ENCODE measurements at places on chromosomes 5 and 9.

- no peak for DNase-seq
Measured at GRCh38 chr9:130364619-130365322, 80.0 kb upstream of the ASS1 start.

DNA sequence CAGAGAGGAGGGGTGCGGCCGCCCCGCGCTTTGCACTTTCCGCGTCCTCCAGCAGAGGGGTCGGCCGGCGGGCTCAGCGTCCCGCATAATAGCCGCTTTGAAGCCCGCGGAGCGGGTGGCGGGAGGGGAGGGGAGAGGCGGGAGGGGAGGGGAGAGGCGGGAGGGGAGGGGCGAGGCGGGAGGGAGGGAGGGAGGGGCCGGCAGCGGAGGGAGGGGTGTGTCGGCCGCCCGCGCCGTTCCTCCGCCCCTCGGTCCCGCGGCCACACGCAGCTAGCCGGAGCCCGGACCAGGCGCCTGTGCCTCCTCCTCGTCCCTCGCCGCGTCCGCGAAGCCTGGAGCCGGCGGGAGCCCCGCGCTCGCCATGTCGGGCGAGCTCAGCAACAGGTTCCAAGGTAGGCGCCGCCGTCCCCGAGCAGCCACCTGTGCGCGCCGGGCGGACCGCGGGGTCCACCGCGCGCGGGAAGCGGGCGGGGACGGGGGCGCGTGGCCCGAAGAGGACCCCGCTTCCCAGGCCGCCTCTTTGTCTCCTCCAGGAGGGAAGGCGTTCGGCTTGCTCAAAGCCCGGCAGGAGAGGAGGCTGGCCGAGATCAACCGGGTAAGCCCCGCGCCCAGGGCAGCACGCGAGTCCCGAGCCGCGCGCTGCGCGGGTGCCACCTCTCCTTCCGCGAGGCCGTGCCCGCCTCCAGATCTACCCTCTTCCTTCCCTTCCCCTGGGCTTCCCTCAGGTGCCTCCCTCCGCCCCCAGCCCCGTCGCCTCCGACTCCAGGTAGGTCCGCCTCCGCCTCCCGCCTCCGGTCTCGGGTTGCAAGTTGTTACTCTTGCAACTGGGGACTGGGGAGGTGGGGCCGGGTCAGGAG, at the start of gene AIF1L:
Gene AIF1L (plus strand): TSS at position 263 of the 857 bp plus-strand sequence. CDS start 99 bp downstream, at position 362.
- no peak for DNase-seq

DNA sequence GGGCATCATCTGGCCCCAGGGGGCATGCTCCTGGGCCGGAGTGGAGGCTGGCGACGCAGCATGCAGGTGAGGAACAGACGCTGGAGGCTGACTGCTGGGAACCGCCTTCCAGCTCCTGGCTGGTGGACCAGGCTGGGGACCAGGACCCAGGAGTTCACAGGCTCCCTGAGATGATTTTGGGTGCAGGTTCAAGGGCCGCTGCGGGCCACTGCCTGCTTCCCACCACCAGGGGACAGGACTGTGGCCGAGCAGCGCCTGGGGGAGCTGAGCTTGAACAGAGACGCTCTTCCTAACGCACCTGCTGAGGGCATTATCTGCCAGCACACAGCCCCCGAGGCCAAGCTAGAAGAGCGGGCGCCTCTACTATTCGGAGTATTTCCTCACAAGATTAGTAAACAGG, 132.1 kb upstream of the RAPGEF1 start:
- no peak for DNase-seq

DNA sequence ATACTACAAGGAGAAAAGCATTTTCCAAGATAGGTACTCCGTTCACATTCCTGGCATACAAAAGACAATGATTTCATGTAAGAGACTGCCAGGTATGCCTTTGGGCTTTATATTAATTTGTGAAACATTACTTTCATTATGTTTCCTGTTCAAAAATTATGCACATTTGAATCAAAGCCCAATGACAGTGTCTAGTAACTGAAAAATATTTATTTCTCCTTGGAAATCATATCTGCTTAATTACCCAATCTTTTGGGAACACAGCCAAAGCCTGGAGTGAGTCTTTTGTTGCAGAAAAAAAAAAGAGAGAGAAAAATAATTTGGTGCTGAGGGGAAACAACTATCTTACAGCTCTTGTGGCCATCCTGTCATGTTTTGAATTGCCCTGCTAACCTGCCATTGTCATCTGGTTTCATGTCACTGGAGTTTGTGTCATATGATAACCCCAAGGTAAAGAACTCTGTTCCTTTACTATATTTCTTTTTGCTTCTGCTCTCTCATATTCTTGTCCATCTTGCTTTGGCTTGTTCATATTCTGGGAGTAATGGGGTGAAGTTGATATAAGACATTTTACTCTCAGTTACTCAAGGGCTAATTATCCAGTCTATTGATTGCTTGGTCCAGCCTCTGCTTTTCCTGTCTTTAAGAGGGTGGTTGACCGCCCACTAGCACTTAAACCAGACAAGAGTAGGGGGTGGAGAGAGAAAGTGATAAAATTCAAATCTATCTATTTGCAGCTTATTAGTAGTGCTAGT, 238.3 kb upstream of the NUDT12 start:
- no peak for DNase-seq

DNA sequence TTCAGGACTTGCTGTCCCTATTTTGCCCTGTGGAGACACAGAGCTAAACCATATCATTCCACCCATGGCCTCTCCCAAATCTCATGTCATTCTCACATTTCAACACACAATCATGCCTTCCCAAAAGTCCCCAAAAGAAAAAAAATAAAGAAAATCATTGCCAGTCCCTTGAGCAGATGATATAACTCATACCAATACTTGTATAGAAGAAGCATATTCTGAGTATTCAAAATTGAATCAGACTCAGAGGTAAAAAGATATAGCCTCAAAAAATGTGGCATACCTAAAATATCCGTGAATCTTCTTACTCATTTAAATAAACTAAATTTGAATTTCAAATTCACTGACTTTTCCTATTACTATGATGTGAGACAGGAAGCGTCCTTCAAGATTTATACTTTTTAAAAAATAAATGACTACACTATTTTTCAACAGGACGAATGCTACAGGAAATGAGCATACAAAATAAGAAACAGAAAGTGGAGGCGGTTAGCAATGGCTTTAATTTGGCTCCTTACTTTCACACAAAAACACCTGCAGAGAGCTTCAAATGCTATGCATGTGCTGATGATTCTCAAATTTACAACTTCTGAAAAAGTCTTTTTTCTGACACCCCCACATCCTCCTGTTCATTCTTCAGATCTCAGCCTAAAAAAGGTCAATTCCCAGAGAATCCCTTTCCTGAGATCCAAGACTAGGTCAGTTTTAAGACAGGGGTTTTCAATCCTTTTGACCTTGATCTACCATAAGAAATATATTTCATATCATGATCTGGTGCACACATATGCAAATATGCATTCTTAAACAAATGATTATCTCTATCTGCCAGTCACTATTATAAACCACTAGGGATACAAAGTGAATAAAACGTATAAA, 39.6 kb upstream of the DMXL1 start:
- no peak for DNase-seq

DNA sequence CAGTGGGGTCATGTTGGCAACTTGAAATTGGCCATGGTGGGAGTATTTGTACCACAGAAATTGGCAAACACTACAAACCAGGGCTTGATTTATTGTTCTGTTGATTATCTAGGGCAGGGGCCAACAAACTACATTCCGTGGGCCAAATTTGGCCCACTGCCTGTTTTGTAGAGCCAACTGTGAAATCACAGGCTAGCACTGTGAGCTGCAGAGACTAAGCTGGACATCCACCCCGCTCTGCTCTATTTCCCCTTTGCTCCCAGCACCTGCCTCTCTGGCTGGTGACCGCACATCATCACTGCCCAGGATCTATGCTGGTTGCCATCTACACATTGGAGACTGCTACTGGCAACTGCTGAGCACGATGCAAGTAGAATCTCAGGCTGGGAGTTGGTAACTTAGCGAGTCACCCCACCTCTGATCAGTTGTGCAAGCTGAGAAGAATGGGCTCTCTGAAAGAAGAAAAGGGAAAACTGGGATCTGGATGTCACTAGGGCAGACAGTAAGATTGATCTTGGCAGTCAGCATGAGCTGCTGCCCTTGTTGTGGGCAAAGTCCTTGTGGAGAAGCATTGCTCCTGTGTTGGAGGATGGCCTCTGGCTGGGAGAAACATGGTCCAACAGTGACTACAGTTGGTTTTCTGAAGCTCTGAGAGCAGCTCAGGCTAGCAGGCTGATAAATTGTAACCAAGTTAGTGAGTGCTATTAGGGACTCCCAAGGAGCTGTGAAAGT, 144.7 kb upstream of the RAD23B start:
- DNase-seq = no peak

- DNase-seq = no peak
Measured at GRCh38 chr9:127571971-127572370, 40.1 kb upstream of the STXBP1 start.

GRCh38 chr5:2581418-2581817, 170.1 kb downstream of the IRX2 start:
- no peak for DNase-seq

DNA sequence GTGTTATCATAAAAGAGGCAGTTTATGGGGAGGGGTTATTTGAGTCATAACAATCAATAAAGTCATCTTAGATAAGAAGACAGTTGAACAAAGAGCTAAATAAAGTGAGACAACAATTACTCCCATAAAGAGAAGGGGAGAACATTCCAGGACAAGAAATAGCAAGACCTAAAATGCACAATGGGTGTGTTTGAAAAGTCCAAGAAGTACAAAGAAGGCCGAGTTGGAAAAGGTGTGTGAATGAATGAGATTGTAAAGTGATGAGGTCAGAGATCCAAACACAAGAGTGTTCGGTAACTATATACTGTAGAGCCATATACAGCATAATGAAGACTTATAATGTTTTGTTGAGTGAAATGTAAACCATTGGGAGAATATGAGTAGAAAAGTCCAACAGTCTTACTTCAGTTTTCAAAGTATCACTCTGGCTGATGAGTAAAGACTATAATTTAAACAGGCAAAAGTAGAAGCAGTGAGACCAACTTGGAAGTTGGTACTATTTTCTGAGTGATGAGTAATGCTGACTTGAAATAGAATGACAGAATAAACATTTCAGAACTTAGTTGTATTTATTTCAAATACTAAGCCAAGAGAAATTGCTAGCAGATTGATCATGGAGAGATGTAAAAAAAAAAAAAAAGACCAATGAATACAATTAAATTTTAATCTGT, 868.7 kb upstream of the CDH9 start:
- DNase-seq = no peak

DNA sequence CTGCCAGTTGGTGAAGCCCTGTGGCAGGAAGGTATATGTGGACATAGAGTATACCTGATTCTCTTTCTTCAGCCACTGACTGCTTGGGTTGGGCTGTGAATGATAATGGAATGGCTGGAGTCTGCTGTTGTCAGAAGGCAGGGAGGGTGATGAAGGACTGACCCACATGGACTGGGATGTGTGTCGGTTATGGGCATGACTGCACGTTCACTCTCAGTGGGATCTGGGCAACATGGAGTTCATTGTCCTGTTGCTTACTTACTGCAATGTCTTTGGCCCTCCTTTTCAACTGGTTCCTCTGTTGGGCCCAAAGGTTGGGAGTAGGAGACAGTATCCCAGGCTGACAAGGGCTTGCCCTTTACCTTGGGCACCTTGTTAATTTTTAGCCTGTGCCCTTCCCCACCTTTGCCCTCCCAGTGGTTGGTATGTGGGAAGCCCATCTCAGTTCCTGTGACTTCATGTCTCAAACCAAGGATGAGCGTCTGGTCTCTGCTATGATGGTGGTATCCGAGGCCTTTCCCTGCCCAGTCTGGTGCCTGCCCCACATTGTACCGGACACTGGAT, 34.6 kb downstream of the FAXDC2 start:
- no peak for DNase-seq

DNA sequence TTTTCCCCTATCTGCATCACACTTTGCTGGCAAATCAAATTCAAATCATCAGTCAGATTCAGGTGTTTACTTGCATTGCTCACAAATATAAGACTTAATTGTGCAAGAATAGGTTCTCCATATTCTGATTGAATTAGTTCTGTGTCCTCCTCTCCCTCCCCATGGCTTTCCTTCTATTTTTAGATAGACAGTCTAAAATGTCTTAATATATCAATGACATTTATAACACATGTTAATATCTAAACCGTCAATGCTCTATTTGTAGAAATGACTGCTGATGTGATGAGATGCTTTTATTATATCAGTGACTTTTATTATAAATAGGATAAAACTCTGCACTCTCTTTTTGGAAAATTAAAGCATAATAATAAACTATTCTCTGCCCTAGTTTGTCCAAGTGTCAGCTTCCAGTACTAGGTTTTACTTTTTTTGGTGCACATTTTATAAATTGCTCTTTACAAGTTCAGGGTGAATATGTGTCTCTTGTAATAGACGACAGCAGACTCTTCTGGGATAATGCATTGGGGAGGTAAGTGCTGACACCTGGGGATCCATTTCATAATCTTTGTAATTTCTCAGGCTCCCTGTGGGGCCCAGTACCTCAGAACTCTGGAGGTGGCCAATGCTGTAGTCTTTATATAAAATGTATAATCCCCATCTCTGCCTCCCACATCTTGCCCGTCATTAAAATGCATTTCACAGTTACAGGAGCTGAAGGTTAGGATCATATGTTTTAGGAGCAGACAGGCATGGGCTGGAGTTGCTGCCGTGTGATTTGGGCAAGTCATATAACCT, 321.5 kb downstream of the BRINP1 start:
- no peak for DNase-seq

- DNase-seq = no peak
Measured at GRCh38 chr5:138461343-138462125, 3.7 kb upstream of the EGR1 start.

GRCh38 chr5:43874772-43875171, 271.8 kb downstream of the NNT start:
- no peak for DNase-seq

DNA sequence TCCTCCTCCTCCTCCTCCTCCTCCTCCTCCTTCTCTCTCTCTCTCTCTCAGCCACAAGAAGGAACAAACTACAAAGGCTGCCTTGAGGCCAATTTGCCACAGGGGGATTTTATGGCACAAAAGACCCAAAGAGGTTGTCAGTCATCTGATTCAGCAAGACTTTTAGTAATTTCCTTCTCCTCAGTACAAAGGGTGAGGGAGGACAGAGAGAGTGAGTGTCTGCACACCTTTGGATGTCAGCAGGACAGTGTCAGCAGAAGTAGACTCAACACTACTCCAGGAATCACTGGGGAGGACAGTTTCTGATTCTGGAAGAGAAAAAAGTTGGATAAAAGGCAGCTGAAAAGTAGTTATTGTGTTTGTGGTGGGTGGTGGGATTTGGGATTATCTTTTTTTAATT, 13.6 kb downstream of the TIMD4 start:
- DNase-seq = no peak

DNA sequence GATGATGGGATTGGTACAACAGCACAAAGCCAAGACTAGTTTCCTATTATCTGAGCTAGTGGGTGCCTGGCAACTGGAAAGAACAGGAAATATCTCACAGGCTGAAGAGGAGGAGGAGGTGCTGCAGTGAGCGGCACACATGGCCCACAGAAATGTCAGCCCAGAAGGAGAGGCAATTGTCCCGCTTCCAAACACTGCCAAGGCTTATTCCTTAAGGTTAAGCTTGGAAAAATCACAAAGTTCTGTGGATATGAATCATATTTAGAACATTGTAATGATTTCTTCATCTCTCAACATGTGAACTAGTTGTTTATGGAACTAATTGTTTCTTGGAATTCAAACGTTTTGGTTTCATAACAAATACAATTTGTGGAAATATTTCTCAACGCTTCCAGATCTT, 1019.5 kb upstream of the SEMA6A start:
- no peak for DNase-seq
